Stimulated activated CD8-positive, alpha-beta memory T cell treated with anti-CD3 and anti-CD28 coated beads, Interleukin-7, amount 100 ng/mL, for 24 hours (primary cell): ENCODE measurements at places on chromosomes 6 and 20.

GRCh38 chr6:158213925-158214674, 46.0 kb downstream of the GTF2H5 start:
- no peak for DNase-seq

- DNase-seq, result no peak
These were observed 925.0 kb upstream of the MAN1A1 start for GRCh38 chr6:120274547-120274946.

GRCh38 chr20:62702013-62702300, 6.7 kb upstream of the NTSR1 start:
- no peak for DNase-seq

- no peak for DNase-seq
These were observed 8.2 kb downstream of the DLL1 start for GRCh38 chr6:170282512-170283158.

GRCh38 chr20:51400051-51400926, 142.2 kb downstream of the NFATC2 start:
- DNase-seq, result peak; percentile 36

DNA sequence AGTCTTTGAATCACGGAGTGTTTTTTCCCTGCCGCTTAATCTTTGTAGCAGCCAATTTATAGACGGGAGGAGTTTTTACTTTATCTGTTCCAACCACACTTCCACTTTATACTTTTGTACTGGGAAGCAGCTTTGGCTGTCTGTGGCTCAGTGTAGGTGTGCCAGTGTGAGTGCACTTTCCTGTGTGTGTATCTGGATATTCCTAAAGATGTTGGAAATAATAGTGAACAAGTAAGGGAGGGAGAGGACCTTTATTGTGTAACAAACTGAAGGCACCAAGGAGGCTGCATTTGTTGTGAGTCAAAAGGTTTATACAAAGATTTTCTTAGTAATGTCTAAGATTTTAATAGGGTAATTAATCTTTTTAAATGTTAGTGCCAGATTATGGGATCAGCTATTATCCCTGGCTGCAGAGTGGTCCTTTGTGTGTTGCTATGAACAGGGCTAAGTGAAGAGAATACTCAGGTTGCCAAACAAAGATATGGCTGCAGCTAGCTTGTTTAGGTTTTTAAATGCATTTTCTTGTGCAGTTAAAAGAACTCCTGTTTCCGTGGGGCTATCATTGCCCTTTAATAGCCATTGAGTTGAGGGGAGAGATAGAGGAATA, 226.3 kb downstream of the RNF144B start:
- DNase-seq, result no peak

GRCh38 chr6:136627191-136627590, 77.0 kb upstream of the MAP7 start:
- no peak for DNase-seq

DNA sequence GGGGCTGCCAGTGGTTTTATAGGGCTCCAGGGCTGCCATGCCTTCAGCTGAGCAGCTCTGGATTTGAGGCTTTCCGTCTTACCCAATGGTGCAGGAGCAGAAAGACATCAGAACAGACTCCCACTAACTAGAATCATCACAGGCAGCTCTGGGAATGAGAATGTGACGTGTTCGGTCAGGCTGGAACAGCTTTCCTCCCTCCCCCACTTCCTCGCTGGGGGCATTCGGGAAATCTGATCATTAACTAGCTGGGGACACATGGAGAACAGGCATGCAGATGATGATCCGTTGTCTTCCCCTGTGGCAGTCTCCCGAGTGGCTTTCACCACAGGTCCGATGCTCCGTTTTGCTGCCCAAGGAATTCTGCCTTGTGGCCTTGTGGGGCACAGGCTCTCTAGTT, 5.5 kb upstream of the MTG2 start:
- DNase-seq, result no peak

- no peak for DNase-seq
These were observed 1.7 kb downstream of the THBD start for GRCh38 chr20:23047738-23048214.

DNA sequence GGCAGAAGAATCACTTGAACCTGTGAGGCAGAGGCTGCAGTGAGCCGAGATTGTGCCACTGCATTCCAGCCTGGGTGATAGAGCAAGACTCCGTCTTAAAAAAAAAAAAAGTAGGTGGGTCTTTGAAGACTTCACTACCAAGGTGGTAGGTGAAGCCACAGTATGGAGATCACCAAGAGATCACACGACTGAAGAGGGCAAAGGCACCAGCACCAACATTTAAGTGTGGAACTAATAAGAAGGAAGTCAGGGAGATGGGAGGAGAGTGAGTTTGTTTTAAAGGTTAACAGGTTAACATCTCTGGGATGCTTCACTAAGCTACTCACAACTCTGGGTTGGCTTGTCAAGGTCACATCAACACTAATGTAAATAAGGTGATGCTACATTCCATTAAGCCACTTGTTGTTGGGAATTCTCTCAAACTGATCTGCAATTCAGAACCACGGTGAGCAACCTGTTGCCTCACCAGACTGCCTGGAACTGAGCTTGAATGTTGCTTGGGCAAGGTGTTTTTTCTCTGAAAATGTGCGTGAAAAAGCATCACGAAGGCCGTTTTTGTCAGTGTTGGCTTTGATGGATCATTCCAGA, 48.7 kb downstream of the KCTD20 start:
- DNase-seq, result no peak

GRCh38 chr20:29497261-29497671, 1760.2 kb upstream of the DEFB115 start:
- no peak for DNase-seq

GRCh38 chr6:109000289-109000688, 94.4 kb downstream of the SESN1 start:
- no peak for DNase-seq

GRCh38 chr6:69758214-69758613, 38.6 kb downstream of the LMBRD1 start:
- no peak for DNase-seq

- no peak for DNase-seq
These were observed 115.5 kb downstream of the RFX6 start for GRCh38 chr6:116992546-116992945.

GRCh38 chr6:154371281-154371680, 14.7 kb upstream of the IPCEF1 start:
- no peak for DNase-seq

- DNase-seq, result no peak
These were observed 68.7 kb downstream of the PLAGL1 start for GRCh38 chr6:143939364-143939763.

DNA sequence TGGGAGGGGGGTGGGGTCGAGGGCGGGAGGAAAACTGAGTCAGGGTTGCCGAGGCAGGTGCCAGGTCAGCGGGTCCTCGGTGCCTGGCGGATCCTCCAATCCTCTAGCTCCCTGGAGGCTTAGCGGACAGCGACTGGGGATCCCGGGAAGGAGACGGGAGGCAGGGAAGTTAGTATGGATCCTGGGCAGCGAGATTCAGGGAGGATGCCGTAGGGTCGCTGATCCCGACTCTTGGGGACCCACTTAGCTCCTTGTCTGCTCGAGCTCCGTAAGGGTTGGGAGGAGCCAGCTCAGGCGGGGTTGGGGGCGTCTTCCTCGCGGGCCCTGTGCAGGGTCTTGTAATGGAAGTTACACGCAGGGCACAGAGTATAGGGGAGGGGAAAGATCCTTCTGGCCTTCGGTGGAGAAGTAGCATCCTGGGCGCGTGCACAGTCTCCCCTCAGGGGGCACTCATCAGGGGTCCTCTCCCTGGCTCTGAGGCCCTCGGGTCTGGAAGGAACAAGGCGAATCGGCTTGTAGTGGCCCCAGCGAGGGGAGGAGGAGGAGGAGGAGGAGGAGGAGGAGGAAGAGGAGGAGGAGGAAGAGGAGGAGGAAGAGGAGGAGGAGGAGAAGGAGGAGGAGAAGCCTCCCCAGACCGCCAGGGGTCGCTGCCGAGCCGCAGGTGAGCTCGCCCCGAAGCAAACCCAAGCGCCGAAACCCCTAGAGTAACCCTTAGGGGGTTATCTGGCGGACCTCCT, 6.4 kb upstream of the SLC12A5 start:
- peak; percentile 56 for DNase-seq

- no peak for DNase-seq
These were observed 258.4 kb upstream of the MARCKS start for GRCh38 chr6:113598786-113599185.

DNA sequence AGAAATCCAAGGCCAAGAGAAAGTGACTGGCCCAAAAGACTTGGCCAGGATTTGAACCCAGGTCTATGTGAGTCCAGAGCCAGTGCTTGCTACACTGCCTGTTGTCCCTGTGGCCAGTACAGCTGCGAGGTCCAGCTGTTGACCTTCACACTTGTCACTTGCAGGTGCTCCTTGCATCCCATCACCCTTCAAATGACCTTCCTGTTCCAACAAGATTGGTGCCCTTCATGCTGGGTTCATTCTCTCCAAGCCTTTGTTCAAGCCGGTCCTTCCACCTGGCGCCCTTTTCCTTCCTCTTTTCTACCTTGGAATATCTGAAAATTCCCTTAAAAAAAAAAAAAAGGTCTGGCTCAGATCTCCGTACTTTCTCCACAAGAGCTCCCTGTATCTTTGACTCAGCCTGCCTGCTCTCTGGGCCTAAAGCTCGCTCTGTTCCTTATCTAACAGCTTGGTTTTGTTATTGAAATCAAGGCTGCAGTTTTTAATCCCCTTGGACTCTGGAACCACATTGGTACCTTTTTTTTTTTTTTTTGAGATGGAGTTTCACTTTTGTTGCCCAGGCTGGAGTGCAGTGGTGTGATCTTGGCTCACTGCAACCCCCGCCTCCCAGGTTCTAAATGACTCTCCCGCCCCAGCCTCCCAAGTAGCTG, 22.2 kb upstream of the MRPS18A start:
- no peak for DNase-seq

GRCh38 chr20:44714701-44715498, at the start of gene CCN5:
Gene CCN5 (plus strand): TSS chr20:44715369. CDS start chr20:44715391, 22 bp downstream.
- no peak for DNase-seq

GRCh38 chr6:169370054-169370453, 116.4 kb upstream of the THBS2 start:
- no peak for DNase-seq

GRCh38 chr20:4053071-4053919, 37.9 kb upstream of the RNF24 start:
- no peak for DNase-seq

- DNase-seq, result no peak
These were observed 957 bp upstream of the VEGFA start for GRCh38 chr6:43768983-43769525.

DNA sequence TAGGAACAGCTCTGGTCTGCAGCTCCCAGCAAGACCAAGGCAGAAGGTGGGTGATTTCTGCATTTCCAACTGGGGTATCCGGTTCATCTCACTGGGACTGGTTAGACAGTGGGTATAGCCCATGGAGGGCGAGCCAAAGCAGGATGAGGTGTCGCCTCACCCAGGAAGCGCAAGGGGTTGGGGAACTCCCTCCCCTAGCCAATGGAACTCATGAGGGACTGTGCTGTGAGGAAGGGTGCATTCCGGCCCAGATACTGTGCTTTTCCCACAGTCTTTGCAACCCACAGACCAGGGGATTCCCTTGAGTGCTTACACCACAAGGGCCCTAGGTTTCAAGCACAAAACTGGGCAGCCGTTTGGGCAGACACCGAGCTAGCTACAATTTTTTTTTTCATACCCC, 21.8 kb downstream of the HDDC2 start:
- no peak for DNase-seq

DNA sequence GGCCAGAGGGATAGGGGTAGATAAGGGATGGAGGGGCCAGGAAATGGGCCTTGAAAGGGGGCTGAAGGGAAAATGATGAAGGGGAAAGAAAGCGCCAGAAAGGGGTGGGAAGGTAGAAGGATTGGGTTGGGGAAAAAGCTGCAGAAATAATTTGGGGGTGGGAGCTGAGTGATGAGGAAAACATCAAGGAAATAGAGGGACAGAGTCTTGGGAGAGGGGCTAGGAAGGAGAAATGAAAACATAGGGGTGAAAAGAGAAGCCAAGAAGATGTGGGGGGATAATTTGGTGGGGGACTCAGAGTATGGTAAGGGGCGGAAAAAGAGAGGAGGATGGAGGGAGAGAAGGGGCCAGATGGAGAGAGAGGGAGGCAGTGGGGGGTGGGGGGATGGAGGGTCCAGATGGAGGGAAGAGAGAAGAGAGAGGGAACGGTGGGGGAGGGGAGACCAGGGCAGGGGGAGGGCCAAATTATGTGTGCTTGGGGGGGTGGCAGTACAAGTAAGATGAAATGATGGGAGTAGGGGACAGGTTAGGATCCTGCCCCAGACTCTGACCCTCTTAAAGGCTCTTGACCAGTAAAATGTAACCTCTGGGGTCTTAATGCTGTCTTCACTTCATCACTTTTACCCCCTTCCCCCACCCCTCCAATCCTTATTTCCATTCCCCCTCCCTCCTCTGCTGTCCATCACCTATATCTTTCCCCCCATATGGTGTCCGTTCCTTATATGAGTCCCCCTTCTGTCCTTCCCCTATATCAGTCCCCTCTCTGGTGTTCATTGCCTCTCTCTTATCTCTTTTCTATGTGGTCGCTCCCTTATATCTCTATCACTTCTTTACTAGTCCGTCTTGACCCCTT, 852 bp downstream of the SYNGAP1 start:
- DNase-seq, result no peak

DNA sequence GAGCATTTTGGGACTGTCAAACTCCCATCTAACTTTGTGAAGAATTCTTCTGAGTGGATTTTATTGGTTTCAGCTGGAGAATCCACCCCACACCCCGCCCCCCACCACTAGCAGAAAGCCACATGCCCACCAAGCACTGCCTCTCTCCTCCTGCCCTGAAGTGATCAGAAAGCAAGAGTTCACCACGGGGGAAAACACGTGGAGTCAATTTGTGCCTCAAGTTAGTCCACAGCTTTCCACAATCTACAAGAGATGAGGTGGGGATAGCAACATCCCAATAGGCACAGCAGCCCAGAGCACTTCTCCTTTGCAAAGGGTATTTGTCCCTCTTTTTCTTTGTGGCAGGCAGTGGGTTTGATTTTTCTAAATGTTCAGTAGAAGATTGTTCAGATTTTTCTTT, 177.3 kb upstream of the NT5E start:
- no peak for DNase-seq

DNA sequence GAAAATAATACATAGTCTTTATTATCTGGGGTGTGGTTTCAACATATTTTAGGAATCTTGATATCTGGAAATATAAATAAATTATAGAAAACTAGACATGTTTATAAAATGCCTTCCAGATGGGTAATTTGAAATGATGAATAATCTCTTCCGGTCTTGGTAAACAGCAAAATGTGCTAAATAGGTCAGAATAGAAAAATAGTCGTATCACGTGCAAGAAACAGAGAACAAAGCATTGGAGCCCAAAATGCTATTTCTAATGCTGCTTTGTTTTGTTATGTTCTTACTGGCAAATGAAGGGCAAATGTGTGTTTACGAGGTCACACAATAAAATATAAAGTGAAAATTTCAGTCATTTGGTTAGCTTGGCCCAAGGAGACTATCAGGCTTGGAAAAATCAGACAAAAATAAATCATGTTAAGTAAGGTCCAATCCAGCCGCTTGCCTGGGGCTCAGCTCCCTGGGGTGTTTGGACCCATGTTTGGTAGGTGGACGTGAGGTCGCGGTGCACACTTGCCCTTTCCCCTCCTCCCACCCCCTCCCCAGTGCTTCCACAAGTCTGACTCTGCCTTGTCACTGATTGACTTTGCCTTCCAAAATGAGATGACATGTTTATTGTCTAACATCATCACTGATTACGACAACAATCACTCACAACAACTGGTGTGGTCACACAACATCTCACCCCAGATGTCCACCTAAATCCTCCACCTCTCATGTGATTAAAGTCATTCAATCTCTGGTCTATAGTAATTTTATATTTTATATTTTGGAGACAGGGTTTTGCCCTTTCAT, 56.0 kb downstream of the RIN2 start:
- DNase-seq, result no peak
